ENCODE measurements at places on chromosomes 16 and 17.

- no peak for DNase-seq
Measured at GRCh38 chr17:49516180-49516579, 21.1 kb downstream of the NGFR start.

DNA sequence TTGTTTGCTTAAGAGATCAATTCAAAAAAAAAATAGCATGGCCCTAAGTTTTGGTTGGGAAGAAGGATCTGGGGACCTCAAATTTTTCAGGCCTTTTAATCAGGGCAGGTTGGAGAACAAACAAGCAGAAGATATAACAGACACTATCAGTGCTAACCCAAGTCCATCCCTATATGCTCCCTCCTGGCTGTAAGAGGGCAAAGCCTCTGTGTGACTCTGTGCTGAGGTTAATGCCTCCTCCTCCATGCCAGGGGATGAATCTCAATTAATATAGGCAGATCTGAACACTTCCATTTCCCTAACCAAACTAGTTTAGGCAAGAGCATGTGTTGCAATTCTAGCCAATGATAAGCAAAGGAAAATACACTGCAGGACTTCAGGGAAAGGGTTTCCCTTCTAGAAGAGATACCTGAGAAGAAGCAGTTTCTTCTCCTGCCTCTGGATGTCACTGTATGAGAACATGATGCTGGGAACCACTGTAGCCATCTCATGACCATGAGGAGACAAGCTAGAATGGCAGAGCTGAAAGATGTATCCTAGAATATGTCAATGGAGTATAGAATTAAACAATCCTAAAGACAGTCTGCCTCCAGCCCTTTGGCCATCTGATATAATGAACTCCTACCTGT, 76.0 kb downstream of the CHD9NB start:
- no peak for DNase-seq

- no peak for DNase-seq
Measured at GRCh38 chr16:27251541-27252205, 16.9 kb downstream of the NSMCE1 start.

DNA sequence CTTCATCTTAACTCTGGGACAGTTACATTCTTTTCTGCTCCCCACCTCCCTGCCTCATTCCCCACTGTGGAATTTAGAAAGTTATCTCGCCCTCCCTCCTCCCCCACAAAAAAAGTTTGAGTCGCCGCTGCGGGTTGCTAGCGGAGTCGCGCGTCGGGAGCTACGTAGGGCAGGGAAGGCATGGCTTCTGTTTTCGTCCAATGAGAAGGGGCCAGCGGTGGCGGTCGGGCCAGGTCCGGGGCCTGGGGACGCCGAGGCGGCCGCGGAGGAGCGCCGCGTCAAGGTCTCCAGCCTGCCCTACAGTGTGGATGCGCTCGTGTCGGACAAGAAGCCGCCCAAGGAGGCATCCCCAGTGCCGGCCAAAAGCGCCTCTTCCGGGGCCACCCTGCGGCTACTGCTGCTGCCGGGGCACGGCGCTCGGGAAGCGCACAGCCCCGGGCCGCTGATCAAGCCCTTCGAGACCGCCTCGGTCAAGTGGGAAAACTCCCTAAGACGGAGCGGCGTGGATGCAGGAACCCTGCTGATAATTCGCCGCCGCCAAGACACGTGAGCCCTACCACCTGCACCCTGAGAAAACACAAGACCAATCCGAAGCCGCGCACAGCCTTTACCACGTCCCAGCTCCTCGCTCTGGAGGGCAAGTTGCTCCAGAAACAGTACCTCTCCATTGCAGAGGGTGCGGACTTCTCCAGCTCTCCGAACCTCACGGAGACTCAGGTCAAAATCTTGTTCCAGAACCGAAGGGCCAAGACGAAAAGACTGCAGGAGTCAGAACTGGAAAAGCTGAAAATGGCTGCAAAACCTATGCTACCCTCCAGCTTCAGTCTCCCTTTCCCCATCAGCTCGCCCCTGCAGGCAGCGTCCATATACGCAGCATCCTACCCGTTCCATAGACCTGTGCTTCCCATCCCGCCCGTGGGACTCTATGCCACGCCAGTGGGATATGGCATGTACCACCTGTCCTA, 8.9 kb downstream of the OR4D1 start:
- peak; percentile 62 for DNase-seq

GRCh38 chr16:81280393-81280792, 34.4 kb upstream of the GAN start:
- no peak for DNase-seq

DNA sequence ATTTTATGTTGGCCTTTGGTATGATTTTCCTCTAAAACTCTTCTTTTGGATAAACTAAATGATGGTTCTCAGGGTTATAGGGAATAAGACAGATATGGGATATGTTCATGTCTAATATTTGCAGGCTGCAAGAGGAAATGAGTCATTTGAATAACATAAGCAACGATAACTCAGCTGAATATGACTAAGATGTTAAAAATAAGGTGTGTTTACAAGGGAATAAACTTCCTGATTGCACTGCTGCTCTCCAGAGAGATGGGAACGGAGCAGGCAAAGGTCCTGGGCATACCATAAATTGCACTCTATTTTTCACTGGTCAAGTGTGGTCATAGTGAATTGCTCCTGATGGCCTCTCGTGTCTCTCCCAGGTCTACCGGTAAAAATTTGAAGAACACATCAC, 666.2 kb downstream of the TOX3 start:
- DNase-seq: no peak

DNA sequence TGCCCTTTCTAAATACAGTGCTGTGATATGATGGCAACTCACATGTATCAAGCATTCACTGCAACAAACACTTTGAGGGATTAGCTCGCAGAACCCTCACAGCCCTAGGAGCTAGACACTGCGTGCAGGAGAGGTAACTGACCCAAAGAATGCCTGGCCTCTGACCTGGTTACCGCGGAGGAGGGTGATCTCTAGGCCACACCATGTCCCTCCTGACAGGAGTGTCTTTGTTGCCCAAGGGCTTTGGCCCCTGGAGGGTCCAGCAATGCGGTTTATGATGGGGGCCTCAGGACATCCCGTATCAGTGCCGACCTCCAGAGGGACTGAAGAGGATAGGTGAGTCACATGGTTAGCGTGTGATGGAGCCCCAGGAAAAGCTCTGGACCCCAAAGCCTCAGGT, 130.6 kb downstream of the MGAT5B start:
- DNase-seq: no peak

GRCh38 chr17:14557480-14557879, 256.6 kb downstream of the HS3ST3B1 start:
- DNase-seq: no peak

DNA sequence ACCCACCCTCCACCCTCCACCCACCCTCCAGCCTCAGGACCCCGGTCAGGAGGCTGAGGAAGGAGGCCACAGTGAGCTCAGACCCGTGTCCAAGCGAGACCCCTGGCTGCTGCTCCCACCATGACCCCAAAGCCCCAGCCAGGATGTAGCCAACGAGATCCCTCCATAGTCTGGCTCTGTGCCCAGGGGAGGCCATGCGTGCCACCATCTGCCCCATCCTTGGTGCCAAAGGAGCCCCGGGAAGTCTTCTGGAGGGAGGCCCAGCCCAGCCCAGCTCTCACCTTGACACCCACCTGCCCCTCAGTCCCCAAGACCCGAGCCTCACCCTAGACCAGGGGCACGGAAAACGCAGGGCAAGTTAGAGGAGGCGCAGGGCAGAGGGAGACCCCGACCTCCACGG, 34.2 kb downstream of the PIEZO1 start:
- DNase-seq: no peak

- no peak for DNase-seq
Measured at GRCh38 chr17:71850812-71851211, 270.0 kb upstream of the SOX9 start.

GRCh38 chr16:27511657-27512448, 37.9 kb downstream of the GTF3C1 start:
- DNase-seq: peak; percentile 40

DNA sequence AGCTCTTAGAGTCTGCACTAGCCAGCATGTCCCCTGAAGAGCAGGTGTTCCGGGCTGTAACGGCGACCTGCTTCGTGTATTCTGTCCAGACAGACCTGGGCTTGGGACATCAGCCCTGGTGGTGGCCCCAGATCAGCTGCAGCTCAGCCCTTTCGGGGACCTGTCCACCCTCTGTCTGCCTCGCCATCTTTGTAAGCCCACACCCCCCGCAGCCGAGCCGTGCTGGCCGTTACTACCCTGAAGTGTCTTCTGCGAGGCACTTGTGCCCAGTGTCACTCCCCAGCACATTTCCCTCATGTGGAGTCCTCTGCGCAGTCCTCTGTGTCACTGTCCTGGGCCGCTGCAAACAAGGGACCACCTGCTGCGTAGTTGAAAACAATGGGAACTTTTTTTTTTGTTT, 10.4 kb downstream of the CARD14 start:
- DNase-seq: no peak

DNA sequence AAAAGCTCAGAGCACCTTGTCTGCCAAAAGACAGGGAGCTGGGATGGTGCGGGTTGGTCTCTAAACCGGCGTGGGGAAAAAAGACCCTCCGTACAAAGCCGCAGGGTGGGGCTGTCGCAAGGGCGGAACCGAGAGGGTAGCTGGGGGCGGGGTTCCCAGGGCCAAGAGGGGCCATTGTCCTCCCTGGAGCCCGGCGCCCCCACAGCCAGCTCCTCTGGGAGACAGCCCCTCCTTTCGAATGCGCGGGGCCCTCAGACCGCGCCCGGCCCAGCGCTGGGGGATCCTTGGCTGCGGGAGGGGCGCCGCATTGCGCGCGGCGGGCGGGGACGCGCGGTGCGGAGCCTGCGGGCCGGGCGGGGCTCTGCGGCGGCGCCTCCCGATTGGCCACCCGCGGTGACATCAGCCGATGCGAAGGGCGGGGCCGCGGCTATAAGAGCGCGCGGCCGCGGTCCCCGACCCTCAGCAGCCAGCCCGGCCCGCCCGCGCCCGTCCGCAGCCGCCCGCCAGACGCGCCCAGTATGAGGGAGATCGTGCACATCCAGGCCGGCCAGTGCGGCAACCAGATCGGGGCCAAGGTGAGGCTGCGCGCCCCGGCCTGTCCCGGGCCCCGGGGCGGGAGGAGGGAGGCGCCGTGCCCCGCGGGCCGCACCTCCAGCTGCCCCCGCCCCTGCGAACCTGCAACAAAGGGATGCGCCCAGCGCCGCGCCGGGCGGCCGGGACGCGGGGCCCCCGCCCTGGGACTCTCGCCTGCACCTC, at the start of gene TUBB3:
Gene TUBB3, plus strand, starts transcription at position 459 of the 756 bp plus-strand sequence. Its CDS starts 60 bp downstream, at position 519.
- DNase-seq: peak; percentile 90

- no peak for DNase-seq
Measured at GRCh38 chr17:27338536-27338985, 44.6 kb downstream of the WSB1 start.

DNA sequence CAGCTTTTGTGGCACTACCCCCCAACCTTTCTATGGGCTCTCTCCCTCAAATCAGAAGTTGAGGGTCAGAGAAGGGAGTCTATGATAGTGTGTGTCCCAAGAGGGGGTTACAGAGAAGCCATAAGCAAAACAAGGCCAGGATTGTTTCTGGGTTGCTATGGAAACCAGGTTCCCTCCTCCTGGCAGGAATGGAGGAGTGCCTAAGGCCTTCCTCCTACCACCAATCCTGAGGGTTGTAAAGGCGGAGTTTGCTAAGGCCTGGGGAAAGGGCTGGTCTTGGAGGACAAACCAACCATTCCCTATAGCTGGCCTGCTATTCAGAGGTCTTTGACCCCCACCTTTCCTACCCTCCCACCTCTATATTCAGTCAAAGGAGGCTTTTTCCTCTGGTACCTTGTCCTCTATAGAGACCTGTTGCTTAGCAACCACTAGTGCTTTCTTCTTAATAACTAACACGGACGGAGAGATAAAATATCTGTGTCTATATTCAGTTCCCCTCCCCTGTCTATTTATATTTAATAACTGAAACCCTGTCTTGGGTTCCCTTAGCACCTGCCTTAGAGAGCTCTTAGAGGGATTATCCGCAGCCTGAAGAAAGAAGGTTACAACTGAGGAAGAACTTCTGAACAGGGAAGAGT, 43.4 kb downstream of the NEUROD2 start:
- no peak for DNase-seq

DNA sequence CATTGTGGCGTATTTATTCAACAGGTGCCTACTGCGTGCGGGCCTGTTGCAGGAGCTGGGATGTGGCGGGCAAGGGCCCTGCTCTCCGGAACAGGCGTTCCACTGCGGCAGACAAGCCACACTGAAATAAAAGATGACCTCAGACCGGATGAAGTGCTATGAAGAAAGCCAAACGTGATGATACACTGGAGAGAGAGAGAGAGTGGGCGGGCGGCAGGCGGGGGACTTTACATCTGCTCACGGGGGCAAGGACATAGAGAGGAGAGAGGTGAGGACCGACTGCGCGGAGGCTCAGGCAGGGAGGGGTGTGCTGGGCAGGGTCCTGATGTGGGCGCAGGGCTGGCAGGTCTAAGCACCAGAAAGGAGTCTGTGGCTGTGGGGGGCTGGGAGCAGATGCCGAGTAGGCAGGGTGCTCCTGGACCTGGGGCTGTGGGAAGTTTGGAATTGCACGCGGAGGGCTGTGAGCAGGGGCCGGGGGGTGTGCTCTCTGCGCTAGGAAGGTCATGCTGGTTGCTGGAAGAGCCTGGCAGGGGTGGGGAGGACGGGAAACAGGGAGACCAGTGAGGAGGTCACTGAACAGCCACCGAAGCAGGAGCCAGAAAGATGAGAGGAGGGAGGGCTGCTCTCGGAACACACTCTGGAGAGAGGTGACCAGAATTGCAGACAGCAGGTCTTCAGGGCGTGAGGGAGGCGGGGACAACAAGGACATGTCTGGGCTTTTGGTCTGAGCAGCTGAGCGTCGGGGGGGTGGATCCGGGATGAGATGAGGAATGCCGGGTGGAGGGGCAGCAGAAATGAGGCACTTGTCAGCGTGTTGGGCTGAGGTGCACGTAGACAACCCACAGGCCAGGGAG, 9.9 kb downstream of the MXRA7 start:
- peak; percentile 49 for DNase-seq

DNA sequence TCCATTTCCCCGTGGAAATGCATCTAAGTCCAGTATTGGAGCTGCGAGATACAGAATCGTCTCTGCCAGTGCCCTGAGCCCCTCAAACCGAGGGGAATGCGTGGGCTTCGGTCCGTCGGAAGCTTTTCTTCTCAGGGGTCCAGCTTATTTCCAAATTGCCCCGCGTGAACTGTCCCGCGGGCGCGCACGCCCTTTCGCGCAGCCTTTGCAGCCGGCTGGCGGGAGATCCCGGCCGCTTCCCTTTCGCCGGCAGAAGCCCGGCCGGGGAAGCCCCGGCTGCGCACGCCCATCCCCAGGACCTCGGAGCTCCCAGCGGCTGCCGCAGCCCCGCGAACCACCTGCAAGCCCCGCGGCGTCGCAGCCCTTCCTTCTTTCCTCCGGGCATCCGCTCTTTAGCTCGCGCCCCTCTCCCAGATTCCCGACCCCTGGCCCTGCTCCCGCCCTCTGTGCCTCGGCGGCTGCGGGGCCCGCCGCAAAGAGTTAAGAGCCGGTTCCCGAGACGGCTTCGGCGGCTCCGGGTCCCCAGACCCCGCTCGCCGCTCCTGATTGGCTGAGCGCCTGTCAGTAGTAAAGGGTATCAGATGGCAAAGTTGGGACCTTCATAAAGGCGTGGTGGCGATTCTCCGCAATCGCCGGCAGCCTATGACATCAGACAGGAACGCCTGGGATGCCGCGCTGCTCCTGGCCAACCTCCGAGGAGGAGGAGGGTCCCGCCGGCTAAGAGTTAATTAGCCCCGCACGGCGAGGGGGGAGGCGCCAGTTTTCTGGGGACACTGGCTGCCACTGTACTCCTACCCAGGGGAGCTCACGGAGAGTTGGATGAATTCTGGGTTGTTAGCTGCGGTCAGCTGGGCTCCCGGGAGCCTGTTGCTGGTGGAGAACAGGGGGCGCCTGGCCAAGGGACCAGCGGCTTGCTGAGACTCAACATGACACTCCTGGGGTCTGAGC, at the start of gene MYOCD:
Gene MYOCD, plus strand, starts transcription at position 628 of the 948 bp plus-strand sequence. Its CDS starts 299 bp downstream, at position 927.
- DNase-seq: peak; percentile 83

All from nephron progenitor cell (in vitro differentiated cells).